ENCODE measurements at places on chromosomes 12 and 14. TPM values are rescaled to one million over a fixed set of nuclear protein-coding genes. Genes with fewer than 3 reads are reported as not detected.
A peak's percentile ranks its signal among the peaks of the same experiment; 100 is the strongest.

GRCh38 chr12:24600996-24601395 lies 347.9 kb downstream of the BCAT1 start:
- DNase-seq, result no peak

GRCh38 chr14:87252103-87252502 lies 740.9 kb downstream of the GALC start:
- DNase-seq, result no peak

DNA sequence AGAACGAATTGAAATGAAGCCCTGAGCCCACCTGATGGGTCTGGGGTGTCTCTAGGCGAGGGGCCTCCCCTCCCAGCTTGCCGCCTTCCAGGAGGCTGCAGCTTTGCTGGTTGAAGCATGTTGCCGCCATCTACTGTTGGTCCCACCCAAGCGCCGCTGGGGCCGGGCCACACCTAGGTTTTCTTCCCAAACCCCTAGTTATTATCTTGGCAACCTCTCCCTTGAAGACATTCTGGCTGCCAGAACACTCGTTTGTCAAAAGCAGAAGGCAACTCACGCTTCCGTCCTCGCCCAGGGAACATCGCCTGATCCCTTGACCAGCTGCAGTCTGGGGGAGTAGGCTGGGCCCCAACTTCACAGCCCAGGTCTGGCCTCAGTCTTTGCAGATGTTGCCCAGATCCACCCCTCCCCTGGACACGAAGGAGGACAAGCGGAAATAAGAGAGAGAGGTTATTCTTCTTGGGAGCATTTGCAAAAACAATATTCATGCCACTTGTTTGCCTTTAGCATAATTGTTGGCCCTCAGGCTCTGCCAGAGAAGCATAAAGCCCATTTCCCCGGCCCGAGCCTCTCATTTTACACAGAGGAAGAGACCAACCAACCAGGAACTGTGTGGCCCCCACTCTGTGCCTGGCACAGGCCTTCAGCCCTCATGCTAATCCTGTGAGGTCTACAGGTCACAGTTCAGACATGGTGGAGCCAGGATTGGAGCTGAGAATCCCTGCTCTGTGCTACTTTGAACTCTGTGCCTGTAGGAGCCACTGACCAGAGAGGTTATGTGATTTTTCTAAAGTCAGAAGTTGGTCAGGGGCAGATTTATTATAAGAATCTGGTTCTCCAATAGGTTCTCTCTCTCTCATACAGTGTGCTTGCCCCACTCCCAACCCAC lies 6.8 kb downstream of the EMP1 start:
- peak; percentile 80 for DNase-seq

GRCh38 chr14:72608391-72609204 lies 285.3 kb downstream of the DPF3 start:
- no peak for DNase-seq

- DNase-seq, result no peak
Measured at GRCh38 chr14:51356381-51356780, 116.3 kb downstream of the TMX1 start.

DNA sequence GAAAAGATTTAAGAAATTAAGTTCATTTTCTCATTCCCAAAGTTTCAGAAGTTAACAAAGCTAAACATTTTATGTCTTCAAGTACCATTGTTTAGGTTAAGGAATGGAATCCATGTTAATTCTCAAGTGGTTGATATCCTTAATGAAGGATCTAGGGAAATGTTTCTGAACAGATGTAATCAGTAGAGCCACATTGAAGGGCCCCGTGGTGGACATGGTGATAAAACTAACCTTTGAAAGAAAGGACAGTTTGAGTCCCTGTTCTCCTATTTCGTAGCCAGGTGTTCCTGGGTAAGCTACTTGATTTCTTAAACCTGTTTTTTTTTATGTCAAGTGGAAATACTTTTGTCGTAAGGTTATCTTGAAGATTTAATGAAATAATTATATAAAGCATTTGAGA lies 4.6 kb downstream of the PPM1A start:
- no peak for DNase-seq

DNA sequence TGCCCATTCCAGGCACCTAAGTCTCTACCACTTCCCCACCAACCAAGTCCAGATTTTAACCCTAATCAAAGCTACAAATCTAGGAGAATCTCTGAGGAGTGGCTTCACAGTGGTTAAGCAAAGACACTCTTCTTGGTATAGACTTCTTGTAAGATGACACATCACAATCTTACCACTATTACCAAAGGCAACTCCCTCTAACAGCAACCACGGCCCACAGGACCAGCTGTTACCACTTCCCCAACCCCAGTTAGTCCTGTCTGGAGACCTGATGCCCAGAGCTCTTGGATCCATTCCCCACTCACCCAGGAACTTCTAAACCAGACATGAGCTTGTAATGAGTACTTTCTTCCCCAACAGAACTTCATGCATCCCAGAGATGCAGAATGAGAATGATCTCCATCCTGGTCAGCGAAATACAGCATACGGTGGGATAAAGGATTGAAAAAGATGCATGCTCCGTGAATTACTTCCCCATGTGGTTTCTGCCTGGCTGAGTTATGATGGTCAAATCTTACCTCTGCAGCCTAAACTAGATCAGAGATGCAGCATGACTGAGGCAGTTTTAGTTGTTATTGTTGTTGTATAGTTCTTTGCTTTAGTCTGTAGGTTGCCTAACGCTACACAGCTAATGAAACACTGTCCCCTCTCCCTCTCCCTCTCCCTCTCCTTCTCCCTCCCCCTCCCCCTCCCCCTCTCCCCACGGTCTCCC lies 87.7 kb upstream of the FOXN3 start:
- DNase-seq, result no peak

DNA sequence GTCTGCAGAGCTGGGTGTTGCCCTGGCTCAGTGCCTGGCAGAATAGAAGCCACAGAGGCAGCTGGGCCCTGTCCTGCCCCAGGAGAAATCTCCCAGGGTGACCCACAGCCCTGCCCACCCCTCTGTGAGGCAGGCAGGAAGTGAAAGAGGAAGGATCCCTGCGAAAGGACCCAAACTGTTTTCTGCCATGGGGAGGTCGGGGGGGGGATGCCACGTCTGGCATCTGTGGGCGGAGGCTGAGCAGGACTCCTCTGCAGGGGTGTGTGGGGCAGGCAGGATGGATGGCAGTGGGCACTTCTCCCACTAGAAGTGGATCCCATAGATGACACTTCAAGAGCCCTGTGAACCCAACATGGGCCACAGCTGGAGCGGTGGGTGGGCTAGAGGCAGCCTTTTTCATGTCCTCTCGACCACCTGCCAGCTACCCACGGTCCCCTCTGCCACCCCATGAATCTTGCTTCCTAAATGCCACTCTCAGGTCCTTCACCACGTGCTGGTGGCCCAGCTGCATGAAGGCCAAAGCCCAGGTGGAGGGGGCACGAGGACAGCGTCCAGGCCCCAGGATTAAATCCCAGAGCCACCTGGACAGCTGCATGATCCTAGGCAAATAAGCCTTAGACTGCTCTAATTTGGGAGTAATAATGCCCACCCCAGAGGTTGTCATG lies 3.6 kb downstream of the PAPLN start:
- DNase-seq, result no peak

GRCh38 chr12:52251367-52252051 lies 18.5 kb downstream of the KRT7 start:
- DNase-seq, result no peak

DNA sequence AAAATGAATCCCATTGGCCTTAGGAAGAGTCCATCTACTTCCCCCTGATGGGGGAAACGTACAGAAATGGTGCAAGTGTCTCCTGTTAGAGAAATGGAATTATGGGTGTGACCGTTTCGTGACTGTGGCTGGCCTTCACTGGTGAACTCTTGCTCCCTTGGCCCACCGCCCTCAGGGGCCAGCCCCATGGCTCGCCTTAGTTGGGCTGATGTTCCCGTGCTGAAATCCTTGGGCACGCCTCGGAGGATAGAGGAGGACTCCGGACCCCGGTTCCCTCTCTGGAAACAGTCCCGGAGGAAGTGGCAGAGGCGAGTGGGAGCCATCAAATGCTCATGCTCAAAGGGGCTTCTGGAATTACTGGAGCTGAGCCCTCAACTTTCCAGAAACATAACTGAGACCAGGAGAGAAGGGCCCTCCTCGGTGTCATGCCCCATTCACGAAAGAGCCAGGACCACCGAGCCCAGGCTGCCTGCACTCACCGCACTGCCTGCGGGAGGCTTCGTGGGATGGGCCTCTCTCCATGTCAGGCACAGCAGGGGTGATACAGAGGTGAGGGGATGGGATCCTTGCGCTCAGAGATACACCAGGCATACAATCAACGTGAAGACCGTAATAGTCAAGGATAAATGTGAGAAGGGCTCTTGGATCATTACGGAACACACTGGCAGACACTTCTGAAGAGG lies 10.1 kb upstream of the CACNA2D4 start:
- no peak for DNase-seq

GRCh38 chr12:89857652-89858274 lies 149.1 kb upstream of the ATP2B1 start:
- DNase-seq, result no peak

GRCh38 chr12:2194571-2194970 lies 141.8 kb downstream of the CACNA1C start:
- DNase-seq, result no peak

DNA sequence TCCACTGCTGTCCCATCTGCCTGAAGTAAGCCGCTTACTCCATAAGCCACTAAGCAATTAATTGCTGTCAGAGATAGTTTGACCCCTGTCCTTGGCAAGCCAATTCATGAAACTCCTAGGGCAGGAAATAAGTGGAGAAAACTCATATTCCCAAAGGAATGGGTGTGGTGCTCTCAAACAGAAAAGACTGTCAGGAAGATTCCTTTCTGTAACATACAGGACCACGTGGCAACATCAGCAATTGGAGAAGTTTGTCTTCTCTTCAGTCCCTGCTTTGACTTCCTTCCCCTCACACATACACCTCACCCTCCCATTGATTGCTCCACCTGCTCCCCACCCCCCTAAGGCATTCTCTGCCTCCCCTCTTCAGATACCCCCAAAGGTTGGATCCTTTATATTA lies 36.2 kb upstream of the MDM1 start:
- DNase-seq, result no peak

- no peak for DNase-seq
Measured at GRCh38 chr12:60168441-60168840, 572.6 kb downstream of the SLC16A7 start.

DNA sequence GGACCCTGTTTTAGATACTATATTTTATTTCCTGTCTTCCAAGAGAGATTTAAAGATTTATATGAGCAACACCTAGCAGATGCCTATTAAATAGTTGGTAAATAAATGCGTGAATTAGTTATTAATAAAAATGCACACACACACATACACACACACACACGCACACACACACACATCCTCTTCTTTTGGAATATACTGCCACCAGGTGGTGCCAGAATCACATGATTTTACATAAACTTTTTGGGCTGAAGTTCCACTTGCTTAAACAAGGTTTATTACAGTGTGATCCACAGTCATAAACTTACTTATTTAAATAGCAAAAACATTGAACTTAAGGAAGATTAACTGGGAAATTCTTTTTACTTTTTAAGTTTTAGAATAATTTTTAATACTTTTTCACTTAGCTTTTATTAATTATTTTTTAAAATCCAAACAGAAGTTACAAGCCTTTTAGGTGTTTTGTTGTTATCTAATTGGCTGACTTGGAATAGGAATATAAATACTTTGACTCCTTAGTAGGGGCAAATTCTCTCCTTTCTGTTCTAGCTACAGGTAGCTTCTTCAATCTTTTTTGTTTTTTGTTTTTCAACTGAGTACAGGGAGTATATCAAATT lies 17.5 kb downstream of the RAD51B start:
- no peak for DNase-seq

- no peak for DNase-seq
Measured at GRCh38 chr14:81348061-81348460, 52.1 kb downstream of the STON2 start.

- DNase-seq, result no peak
Measured at GRCh38 chr14:101624536-101624935, 63.2 kb downstream of the DIO3 start.

- no peak for DNase-seq
Measured at GRCh38 chr12:53726341-53726740, 911 bp downstream of the CALCOCO1 start.

GRCh38 chr14:47207617-47208016 lies 467.8 kb downstream of the MDGA2 start:
- no peak for DNase-seq

DNA sequence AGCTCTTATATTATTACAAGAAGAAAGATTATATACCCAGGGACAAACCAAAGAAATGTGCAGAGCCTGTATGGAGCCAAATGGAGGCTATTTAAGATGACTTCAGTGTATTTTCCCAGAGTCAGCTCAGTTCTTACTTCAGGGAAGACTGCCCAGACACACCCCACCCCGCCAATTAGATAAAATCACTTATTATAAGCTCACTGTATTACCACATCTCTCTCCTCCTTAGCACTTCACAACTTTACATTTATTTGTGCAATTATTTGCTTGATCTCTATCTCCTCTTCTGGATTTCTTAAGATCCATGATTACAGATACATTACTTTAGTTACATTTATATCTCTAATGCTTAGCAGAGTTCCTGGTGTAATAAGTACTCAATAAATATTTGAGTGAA lies 24.7 kb upstream of the WDR89 start:
- no peak for DNase-seq

- peak; percentile 18 for DNase-seq
Measured at GRCh38 chr14:73058922-73059673, 764 bp downstream of the RBM25 start.

- DNase-seq, result no peak
Measured at GRCh38 chr12:76881142-76881541, 2.3 kb upstream of the CSRP2 start.

GRCh38 chr12:121520586-121521086 lies 60.2 kb downstream of the KDM2B start:
- DNase-seq, result no peak

DNA sequence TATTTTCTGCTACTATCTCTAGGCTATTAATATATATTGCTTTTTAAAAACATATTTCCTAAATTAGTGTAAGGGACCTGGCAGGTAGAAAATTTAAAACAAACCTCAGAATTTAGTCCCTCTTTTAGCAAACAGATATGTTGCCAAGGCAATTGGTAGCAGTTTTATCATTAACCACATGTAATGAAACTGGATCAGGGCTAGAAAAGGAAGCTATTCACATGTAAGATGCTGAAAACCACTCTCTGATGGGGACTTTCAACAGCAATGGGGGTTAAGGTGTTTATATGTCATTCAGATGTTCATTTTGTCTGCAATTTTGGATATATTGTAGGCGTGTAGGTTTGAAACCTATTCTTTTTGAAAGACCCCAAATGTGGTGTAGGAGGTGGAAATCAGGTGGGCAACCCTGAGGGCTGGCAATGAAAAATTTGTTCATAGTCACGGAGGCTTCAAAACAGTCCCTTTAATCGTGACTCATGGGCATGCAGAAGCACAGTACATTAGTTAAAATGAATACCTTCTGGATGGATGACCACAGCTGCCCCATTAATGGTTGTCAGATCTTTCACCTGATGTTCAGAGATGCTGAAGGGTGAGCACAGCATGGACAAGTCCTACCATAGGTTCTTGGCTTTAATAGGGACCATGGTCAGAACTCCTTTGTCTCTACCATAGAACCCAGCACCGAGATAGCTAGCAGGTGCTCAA lies 5.9 kb upstream of the PKP2 start:
- DNase-seq, result no peak

Gene HOXC13
- total RNA-seq, result not detected

Gene PRPH
- 1.7 TPM for total RNA-seq

Gene TRMT61A
- total RNA-seq, result 12.3 TPM

Gene MDGA2
- 4.9 TPM for total RNA-seq

Gene CYP46A1
- 0.57 TPM for total RNA-seq

Gene CLEC12A
- total RNA-seq, result not detected

Gene GALNT16
- total RNA-seq, result 3.0 TPM

Gene FGF6
- total RNA-seq, result not detected

Gene CPSF6
- 132 TPM for total RNA-seq

Gene SERPINA5
- total RNA-seq, result 2.2 TPM

Gene SPIC
- not detected for total RNA-seq

Gene B4GALNT3
- total RNA-seq, result 19.0 TPM

Gene ZNF385A
- total RNA-seq, result 18.4 TPM

Gene OTUB2
- total RNA-seq, result 3.5 TPM

Gene PLEKHH1
- total RNA-seq, result 48.3 TPM
